ENCODE measurements at places on chromosomes 3 and 15.

GRCh38 chr15:73570355-73571032 is 62.7 kb downstream of the NPTN start:
- no peak for DNase-seq

DNA sequence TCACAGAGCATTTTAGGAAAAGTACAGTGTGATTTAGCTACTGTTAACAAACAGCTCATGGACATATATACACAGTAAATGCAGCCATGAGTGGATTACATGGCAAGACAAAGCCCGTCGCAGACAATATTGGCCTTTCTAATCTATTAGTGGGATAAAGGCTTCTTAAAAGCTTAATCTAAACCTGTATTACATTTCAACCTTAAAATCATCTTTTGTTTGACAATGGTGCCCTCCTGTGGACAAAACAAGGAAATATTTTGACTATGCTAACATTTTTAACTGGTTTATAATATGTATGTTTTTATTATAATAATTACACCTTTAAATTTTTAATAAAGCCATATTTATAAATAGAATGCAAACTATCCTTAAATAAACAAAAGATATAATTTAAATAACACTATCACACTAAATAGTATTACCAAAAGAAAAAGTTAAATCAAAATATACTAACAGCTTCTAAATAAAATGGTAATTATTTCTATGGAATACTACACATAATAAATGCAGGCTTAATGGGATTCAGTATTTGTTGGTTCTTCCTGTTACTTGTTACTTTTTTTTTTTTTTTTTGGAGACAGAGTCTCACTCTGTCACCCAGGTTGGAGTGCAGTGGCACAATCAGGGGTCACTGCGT is 38.6 kb downstream of the TAFA4 start:
- no peak for DNase-seq

DNA sequence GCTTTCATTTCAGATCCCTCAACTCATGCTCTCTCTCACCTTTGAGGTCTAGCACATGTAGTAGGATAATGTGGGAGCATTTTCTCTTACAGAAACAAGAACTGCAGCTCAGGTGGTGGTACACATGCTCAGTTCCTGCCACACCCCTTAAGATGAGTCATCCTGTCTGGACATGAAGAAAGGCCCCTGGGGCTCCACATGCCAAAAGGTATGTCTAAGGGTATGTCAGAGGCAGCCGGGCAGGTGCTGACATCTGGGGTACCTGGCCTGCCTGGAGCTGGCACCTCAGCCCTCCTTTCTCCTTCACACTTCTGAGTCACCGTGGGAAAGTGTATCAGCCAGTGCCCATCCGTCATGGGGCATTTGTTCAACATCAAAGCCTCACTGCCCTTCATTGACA is 209.9 kb downstream of the OCA2 start:
- DNase-seq: no peak

- no peak for DNase-seq
Observed at GRCh38 chr3:24006-24405, 172.6 kb upstream of the CHL1 start.

- no peak for DNase-seq
Observed at GRCh38 chr3:25107918-25108617, 320.0 kb upstream of the RARB start.

DNA sequence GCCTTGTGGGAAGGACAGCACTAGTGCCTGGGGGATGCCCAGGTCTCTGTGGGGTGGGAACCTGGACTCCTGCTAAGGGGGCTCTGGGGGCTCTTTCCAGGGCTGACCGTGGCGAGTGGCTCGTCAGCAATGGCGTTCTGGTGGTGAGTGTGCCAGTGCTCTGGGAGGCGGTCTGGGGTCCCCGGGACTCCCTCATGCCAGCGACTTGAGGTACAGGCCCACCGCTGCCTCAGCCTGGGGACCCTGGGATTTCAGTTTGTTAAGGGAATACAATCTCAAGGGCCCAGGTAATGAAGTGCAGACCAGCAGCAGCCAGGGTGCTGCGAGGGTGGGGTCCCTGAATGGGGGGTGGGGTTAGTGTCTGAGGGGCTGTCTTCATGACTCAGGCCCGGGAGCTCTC is 2.5 kb downstream of the PLA2G4B start:
- no peak for DNase-seq

- DNase-seq: no peak
Observed at GRCh38 chr15:63530752-63531299, 26.4 kb downstream of the USP3 start.

GRCh38 chr3:10426346-10427220 is 78.8 kb downstream of the ATP2B2 start:
- DNase-seq: no peak

DNA sequence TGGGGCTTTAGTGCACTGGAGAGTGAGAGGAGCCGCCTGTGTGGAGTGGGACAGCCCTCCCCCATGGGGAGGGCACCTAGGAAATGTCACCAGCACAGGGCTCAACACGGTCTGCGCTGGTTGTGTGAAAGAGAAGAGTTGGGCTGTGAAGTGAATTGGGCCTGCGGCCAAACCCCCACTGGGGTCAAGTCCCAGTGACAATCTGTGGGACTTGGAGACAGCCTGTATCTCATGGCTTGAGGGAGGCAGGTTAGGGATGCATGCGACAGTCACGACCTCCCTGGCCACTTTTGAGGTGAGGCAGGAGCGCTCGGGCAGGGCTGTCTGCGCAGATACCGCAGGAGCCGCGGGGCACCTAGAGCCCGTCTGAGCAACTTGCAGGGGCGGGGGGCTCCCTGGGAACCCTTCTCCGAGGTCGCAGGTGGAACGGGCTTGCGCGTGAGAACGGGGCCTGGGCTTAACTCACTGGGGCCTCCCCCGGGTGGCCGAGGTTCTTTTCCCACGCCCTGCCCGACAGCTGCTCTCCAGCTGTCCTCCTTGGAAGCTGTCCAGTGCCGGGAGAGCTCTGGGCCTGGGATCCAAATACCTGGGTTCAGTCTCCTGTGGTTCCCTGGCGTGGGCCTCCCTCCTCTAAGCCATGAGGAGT is 77.4 kb downstream of the SNRK start:
- no peak for DNase-seq

- no peak for DNase-seq
Observed at GRCh38 chr3:80213086-80213485, 445.3 kb upstream of the ROBO1 start.

GRCh38 chr3:115626721-115627120 is 3.4 kb downstream of the GAP43 start:
- no peak for DNase-seq

- no peak for DNase-seq
Observed at GRCh38 chr3:25536521-25537391, 108.7 kb downstream of the RARB start.

DNA sequence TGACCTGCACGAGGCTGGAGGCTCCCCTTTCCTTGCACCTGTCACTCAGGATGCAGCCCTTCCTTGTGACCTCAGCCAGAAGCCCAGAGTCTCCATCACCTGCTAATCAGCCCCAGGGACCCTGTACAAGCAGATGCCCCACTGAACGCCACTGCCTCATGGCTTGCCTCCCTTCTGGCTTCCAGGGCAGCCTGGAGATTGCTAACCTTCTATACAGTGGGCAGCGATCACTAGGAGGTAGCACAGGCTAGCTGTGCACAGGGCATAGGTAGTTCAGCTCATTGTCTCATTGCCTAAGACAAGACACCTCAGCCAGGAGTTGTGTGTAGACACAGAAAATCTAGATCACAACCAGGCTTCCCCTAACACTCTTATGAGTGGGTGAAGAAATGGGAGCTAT is 49.3 kb downstream of the SSUH2 start:
- DNase-seq: no peak

DNA sequence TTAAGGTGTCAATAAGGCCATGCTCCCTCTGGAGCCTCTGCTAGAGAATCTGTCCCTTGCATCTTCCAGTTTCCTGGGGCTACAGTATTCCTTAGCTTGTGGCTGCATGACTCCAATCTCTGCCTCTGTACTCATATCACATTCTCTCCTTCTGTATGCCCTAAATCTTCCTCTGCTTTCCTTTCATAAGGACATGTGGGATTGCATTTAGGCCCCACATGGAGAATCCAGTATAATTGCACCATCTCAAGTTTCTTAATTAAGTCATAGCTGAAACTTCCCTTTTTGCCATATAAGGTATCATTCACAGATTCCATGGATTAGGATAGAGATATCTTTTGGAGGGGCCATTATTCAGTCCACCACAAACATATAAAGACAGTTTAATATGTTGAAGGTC is 409.8 kb upstream of the TMCO5A start:
- no peak for DNase-seq

DNA sequence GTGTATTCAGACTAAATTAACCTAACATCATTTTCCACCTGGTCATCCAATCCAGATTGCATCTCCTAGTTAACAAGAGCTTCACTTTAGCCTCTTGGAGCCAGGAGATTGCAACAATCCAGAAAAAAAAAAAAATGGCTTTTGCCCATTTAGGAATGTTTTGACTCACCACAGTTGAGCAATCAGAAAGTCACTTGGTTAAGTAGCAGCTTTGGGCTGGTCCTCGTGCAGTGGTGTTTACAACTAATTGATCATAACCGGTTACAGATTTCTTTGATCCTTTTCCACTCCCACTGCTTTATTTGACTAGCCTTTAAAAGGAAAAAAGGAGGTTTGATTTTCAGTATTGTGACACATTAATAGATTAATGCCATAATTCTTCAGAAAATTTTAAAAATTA is 688.8 kb upstream of the CCDC54 start:
- DNase-seq: no peak
